Aorta (tissue), 5 donors: ENCODE measurements at places on chromosomes 2 and 18. TPM values are rescaled to one million over a fixed set of nuclear protein-coding genes. Genes with fewer than 3 reads are reported as not detected.
A peak's percentile ranks its signal among the peaks of the same experiment; 100 is the strongest.

- no peak for DNase-seq
Observed at GRCh38 chr18:59898093-59898492, 1.7 kb upstream of the PMAIP1 start.

GRCh38 chr2:67726416-67726815, 329.3 kb downstream of the ETAA1 start:
- DNase-seq: no peak

GRCh38 chr2:101754618-101755017, 57.1 kb downstream of the MAP4K4 start:
- DNase-seq: no peak

DNA sequence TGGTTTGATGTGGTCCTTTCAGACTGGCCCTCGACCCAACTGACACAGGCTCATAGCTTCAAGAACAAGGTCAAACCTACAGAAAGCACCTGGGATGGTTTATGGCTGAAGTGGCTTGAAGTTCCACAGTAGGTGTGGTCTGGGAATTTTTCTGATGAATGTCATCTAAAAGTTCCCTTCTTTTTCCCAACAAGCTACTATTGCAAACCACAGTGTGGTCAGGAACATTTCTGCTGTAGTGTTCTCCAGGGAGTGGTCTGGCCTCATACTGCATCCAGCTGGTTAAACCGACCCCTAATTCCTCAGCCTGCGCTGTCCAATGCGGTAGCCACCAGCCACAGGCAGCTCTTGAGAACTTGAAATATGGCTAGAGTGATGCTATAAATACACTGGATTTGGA, 92.7 kb downstream of the FAM124B start:
- no peak for DNase-seq

DNA sequence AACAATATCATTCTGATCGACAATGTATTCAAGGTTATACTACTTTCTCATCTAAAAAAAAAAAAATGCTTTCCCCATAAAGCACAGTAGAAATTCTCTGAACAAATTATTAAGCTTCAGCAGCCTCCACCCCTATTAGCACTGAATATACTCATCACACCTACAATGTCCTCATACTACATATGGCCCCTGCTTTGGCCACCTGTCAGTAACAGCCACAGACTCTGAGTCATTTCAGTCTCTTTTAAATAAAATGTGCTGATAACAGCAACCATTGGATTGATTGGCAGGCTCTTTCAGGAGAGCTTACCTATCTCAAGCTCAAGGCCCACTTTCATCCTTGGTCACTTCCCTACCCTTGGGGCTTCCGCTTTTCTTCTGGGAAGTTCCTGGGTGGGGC, 236.7 kb downstream of the TMX3 start:
- no peak for DNase-seq

- no peak for DNase-seq
Observed at GRCh38 chr2:102758439-102758838, 3.4 kb upstream of the TMEM182 start.

DNA sequence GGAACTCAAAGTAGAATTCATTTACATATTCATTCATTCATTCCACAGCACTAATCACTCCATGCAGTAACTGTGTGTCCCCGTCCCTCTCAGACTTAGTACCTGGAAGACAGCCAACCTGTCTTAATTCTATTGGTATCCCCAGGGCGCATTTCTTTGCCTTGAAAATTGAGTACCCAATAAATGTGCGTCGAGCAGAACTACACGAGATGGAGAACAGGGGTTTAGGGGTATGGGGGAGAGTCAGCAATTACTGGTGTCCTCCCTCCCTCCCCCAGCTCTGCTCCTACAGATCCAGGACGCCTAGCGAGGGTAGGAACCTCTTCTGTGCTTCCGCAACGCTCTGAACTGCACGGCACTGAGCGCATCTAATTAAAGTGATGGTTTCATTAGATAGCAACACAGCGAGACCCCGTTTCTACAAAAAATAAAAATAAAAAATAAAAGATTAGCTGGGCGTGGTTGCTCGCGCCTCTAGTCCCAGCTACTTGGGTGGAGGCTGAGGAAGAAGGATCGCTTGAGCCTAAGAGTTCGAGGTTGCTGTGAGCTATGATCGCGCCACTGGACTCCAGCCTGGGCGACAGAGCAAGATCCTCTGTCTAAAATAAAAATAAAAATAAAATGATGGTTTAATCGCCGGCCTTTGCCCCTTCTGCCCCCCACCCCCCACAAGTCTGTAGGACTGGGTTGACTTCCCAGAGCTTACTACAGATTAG, 614 bp upstream of the FKBP1B start:
- no peak for DNase-seq

DNA sequence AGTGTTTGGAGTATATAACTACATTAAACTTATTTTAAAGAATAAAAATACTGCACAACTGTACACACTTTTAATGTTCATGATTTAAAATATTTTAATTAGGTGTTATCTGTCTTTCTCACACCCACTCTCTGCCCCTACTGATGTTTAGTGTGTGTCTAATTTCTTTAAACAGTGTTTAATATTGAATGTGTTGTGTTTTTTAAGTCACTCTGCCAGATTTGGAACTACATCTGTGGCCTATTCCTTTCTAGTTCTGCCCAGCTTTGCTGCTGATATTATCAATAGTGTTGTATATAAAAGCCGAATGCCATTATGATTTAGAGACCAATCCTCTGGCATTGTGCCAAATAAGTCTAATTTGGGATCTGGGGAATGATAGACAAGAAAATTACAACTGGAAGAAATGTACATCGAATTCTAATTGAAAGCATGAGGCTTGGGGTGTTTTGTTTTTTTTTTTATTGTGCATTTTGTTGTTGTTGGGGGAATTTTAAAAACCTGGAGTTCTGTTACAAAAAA, 398.0 kb downstream of the CPS1 start:
- no peak for DNase-seq

DNA sequence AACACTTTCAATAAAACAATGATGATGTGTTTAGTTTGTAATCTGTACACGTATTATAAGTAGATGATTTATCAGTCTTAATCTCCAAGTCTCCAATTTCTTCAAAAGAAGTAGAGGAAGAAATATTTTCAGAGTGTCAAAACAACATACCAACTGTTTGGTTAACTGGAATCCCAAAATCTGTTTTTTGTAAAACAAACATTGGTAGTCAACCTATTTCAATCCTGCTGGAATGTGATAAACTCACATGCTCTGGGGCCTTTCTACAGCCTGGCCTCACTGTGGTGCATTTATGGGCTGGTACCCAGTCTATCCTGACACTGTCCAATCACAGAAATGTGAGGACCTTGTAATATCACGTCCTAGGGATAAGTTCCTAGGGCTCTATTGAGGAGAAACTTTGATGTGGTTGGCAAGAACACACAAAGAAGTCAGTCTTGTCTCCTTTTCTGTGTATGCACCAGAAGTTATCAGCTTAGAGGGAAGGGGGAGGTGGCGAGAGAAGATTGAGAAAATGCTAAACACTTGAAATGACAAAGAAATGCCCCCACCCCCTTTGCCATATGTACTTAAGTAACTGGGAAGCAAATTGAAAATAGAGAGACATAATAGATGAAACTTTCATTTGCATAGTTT, 47.2 kb downstream of the PRKRA start:
- DNase-seq: no peak

- DNase-seq: no peak
Observed at GRCh38 chr2:197249381-197250083, 61.0 kb downstream of the ANKRD44 start.

DOCK10 gene
- total RNA-seq: 81.8 TPM

MC2R gene
- total RNA-seq: not detected

DNA sequence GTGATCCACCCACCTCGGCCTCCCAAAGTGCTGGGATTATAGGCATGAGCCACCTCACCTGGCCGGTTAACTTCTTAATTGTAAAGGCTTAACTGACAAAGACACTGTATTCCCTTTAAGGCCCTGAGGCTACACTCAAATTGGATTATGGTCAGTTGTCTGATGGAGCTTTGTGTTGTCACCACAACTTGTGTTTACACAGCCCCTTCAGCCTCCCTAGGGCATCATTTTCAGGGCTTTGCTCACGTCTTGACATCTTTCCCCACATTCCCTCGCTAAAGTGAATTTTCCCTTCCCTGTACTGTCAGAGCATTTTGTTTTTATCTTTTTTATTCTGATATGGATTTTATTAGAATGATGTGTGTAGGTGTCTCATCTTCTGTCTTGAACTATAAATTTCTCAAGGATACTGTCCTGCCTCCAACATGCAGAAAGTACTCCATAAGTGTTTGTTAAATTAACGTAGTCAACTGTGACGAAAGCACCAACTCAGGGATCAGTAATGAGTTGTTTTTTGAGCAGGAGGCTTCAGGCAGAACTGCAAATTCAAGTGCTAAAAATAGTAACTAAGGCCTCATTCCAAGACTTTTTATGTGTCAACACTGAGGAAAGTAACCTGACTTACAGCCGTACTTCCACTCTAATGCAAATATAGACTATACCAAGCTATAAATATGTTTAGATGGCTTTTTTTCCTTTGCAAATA, 77.1 kb upstream of the NARS1 start:
- no peak for DNase-seq

DNA sequence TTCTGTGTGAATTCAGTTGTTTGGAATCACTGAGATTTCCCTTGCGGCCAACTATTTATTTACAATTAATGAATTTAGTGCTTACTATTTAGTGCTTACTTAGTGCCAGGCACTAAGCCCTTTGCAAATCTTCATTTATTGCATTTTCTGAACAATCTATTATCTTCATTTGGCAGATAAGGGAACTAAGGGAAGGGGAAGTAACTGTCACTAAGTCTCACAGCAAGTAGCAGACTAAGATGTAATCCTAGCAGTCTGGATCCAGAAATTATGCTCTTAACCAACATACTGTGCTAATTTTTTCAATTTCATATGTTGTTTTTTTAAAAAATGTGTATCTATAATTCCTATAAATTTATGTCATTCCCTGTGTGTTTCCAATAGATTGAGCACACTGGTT, 214.4 kb upstream of the EPC2 start:
- no peak for DNase-seq

- no peak for DNase-seq
Observed at GRCh38 chr2:148646231-148646559, 1.6 kb downstream of the EPC2 start.

DNA sequence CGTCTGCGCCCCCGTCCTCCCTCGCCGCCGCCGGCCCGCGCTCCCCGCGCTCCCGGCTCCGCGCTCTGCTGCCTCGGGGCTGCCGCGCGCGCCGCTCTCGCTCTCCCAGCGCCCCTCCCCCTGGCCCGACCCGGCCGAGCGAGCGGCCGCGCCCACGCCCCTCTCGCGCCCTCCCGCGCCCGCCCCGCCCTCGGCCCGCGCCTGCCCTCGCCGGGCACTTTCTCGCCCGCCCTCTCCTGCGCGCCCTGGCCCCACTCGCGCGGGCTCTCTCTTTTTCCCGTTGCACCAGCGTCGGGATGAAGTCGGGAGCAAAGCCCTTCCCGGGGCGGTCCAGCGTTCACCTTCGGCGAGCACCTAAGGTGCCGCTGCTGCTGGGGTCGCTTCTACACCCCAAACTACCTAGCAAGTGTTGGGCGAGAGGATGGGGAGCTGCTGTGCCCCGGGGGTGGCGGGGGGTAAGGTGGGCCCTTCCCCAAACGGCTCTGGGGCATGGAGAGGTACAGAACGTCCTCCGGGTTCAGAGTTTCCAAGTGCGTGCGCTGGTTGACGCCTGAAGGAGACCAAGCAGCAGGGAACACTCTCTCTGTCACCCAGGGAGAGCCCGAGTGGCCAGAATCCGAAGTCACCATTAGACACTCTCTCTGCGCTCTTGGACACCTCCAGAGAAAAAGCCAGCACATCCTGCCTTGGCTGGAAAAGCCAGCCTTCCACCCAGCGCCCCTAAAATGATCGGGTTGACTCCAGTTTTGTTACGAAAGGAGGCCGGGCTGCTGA, at the start of gene COLEC12:
COLEC12 (minus strand) TSS at position 70 of the 774 bp plus-strand sequence. CDS start 187 bp downstream, outside the sequence.
- DNase-seq: peak; percentile 80

CLEC4F gene
- 0.72 TPM for total RNA-seq

FZD7 gene
- 19.0 TPM for total RNA-seq

- no peak for DNase-seq
Observed at GRCh38 chr2:99961196-99961913, 181.0 kb downstream of the AFF3 start.

GRCh38 chr2:234446404-234447076, 50.3 kb downstream of the ARL4C start:
- peak; percentile 91 for DNase-seq

CYRIA gene
- total RNA-seq: 12.8 TPM

ZSWIM2 gene
- total RNA-seq: not detected

DNA sequence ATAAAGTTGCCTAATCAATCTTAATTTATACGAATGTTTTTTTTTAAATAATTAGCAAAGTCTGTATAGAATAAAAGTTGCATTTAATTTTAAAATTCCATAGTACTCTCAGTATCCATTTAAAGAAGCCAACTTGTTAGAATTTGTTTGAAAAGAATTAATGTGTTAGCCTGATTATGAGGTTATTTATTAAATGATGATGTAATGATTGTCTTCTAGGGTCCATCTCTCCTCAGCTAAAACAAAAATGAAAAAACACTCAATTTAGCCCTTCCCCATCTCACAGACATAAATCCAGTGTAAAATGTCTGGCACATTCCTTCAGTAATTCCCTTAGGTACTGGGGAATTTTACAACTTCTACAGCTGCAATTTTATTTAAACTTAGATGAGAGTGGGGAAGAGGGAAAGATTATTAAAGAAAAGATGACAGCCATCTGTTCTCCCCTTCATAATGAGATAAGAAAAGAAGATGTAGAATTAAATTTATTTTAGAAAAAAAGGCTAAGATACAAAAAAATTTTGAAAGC, 68.6 kb downstream of the BARD1 start:
- no peak for DNase-seq

DNA sequence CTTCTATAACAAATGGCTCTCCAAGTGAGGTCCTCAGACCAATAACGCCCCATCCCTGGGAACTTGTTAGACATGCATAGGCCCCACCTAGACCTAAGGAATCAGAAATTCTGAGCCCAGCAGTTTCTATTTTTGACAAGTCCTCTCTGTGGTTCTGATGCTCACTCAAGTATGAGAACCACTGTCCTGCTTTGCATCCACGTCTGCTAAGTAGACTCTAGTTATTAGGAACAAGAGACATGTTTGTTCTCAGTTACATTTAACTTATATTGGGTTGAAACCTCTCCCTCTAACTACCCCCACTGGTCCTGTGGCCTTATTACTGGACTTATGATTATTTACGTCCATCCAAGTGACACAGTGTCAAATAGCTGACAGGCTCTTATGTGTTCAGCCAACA, 70.3 kb downstream of the TMEM17 start:
- no peak for DNase-seq

GRCh38 chr18:14768241-14768640, 20.3 kb downstream of the ANKRD30B start:
- DNase-seq: no peak

FAM117B gene
- total RNA-seq: 8.4 TPM

GRCh38 chr18:43627848-43628530, 350.7 kb upstream of the SYT4 start:
- DNase-seq: no peak

DNA sequence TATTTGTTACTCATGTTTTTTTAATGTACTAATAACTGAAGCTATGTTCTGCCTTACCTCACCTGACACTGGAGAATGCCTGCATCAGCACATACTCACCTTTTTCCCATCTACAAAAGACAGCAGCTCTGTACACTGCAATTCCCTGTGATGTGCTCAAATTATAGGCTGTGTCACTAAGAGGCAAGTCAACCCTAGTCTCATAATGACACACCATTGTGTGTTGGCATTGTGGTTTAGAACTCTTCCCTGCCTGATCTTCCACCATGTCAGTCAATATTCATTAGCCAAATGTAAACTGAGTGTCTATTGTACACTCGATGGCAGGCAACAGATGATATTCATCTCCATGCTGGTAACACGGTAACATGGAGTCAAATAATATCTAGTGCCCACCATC, 332.1 kb upstream of the TCF4 start:
- no peak for DNase-seq

MAP4K4 gene
- total RNA-seq: 85.4 TPM

CRYBA2 gene
- total RNA-seq: not detected
